ENCODE measurements at places on chromosomes 4 and X. TPM values are rescaled to one million over a fixed set of nuclear protein-coding genes. Genes with fewer than 3 reads are reported as not detected.

GATA1 gene
- polyA plus RNA-seq, result not detected

ARHGAP36 gene
- polyA plus RNA-seq, result not detected

PCDH7 gene
- not detected for polyA plus RNA-seq

DRP2 gene
- not detected for polyA plus RNA-seq

FHIP1A gene
- polyA plus RNA-seq, result not detected

LPAR4 gene
- not detected for polyA plus RNA-seq

BLOC1S4 gene
- polyA plus RNA-seq, result 72.1 TPM

GRCh38 chr4:52925531-52925968 lies 63.4 kb downstream of the RASL11B start:
- no peak for DNase-seq

DNA sequence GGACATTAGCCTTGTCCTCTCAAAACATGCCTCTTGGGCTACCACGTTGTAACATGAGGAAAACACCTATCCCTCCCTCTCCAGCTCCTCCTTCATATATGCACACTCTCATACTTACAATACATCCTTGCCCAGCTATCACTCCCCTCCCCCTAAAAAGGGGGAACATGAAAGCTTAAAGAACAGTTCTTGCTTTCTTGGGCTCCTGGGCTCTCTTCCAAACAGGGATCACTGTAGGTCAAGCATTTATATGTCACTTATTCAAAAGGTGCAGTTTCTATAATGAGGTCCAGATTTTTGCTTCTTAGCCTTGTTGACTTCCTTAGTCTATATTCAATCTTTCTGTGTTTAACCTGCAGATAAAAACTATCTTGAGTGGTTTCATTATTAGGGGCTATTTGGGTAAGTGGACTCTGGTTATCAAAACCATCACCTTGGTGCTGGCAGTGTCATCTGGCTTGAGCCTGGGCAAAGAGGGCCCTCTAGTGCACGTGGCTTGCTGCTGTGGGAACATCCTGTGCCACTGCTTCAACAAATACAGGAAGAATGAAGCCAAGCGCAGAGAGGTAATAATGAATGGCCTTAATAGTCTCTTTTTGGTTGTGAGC lies 119.4 kb downstream of the AKAP4 start:
- no peak for DNase-seq

DNA sequence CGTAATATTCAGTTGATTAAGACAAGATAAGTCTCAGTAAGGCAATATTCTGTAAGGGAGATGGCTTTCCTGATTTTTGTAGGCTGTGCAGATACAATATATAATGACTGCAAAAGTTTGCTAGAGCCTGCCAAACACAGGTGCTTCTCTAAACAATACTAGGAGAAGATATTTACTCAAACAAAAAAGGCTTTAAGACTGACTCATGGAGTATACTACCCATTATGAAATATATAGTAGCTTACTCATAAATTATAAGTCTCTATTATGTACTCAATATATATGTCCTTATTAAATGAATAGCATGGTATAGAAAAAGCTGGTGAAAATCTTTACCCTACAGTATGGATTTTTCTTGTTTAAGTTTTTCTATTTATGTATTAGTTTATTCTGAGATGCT lies 93.2 kb upstream of the IL15 start:
- no peak for DNase-seq

DNA sequence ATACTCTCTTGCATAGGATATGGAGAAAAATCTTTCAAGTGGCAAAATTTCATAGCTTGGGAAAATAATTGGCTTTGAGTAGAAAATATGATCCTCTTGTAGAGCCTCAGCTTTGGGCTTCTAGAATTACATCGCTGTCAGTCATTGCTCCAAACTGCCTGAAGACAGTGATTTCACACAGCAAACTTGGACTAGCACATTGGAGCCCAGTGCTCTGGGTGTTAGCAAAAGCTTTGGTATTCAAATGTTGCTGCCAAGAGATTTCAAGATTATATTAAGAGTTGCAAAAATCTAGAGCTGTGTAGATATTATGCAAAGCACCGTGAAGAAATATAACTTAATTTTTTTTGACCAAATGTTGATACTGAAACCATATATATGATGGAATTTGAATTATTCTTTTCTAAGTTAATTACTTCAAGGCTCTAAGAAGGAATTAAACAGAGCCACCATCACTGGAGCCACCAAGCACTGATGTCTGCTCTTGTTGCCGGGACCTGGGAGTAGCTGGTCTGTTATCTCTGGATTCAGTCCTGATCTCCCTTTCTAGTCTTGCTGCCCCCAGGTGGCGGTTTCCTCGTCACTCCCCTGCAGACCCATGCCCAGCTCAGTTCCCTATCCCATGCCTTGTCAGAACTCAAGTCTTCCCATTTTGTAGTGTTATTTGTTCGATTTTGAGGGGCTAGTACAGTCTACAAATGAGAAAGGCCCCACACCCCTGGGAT lies 260.7 kb upstream of the SFRP2 start:
- no peak for DNase-seq

- DNase-seq, result no peak
These were observed 96.2 kb upstream of the APOOL start for GRCh38 chrX:84907324-84907968.

DNA sequence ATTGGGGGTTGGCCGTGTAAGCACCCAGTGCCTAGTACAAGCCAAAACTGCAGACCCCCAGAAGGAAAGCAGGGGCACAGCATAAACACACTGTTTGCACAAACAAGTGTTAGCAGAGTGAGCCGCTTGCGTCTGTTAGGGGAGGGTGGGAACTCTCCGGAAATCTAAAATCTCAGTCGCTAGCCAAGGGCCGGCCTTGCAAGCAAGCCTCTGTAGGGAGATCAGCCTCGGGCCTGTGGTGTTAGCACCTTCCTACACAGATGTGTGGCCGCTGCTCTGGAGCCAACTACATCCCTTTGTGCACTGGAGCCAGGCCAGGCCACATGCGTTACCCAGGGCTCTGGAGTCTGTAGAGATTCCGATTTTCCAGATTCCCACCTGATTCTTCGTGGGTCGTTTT lies 67.1 kb downstream of the GPR143 start:
- DNase-seq, result no peak

DNA sequence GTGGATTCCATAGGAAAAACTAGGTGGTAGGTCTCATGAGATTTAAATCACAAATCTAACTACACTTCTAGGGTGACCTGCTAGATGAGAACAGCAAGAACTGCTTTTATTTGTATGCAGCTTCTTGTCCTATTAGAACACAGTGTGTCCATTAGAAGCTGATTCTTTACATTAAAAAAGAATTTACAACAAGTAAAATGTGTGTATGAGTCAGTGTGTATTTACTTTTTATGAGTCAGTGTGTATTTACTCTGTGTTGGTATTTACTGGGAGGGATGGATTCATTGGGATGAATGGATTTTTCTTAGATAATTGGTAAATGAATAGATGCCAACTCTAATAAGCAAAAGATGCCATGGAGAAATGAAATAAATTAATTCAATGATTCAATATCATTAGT lies 40.6 kb upstream of the XPNPEP2 start:
- DNase-seq, result no peak

DNA sequence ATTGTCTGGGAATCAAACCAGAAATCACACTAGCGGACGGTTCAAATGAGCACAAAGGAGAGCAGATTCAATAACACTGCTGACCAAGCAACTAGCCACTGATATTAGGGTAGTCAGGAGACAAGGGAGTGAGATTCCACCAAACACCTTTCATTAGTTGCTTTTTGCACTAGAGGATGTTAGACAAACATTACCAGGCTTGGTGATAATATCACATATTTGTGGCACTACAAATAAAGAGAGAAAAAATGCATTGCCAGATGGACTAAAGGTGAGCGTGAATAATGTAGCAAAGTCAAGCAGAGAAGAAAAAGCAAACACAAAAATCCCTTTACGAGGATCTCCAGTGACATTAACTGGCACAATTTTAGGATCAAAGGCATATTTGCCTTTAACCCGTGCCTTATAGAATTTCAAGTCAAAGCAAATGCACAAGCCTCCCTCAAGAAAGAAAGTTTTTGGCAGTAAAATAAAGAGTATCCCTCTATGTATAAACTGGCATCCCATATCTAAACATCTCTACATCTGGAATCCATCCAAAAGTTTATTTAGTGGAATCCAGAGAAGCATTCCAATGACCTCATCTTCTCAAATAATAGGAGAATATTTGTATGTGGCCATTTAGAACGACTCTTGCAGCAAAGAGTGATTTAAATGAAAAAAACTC lies 290.9 kb downstream of the KCTD8 start:
- DNase-seq, result no peak

- DNase-seq, result no peak
These were observed 23.1 kb upstream of the TLR7 start for GRCh38 chrX:12843668-12844279.

DNA sequence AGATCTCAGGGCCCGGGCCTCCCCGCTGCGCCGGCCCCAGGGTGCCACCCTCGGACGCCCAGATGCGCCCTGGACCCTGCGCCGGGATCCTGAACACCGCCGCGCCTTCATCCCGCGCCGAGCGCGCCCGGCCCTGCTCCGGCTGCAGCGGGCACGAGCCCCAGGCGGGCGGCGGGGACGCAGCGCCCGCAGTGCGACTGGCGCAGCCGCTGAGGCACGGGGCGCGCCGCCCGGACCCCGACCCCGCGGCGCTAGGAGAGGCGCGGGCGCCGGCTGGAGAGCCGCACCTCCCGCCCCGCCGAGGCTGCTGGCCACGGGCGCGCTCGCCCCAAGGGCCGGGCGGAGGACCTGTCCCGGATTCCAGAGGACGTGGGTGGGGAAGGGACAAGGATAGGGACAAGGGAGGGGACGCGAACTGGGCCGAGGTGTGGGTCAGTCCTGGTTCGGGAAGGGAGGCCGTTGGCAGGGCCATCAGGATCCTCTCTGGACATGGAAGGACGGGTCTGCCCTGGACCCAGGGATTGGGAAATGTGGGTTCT lies 1.1 kb downstream of the ZFYVE28 start:
- DNase-seq, result peak; percentile 12

DNA sequence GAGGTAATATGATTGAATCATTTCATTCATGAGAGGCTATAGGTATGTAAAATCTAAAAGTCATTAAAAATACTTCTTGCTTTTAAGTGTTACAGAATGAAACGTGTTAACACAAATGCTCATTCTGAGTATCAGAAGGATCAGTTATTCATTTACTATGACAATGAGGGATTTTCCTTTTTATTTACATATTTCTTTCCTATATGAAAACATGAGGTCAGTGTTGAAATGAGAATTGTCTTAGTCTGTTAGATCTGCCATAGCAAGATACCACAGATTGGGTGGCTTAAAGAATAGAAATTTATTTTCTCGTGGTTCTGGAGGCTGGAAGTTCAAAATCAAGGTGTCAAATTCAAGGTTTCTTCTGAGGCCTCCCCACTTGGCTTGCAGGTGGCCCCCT lies 181.2 kb downstream of the ARHGAP10 start:
- no peak for DNase-seq

DNA sequence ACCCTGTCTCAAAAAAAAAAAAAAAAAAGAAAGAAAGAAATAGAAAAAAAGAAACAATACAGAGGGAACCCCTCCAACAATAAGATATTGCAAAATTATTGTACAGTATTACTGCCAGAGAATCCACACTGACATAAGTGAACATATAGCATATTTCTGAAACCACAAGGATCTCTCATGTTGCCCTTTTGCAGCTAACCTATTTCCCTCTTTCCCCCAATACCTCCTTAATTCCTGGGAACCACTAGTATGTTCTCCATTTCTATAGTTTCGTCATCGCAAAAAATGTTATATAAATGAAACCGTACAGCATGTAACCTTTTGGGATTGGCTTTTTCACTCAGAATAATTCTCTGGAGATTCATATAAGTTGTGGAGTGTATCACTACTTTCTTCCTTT lies 20.0 kb upstream of the BMP2K start:
- no peak for DNase-seq

DNA sequence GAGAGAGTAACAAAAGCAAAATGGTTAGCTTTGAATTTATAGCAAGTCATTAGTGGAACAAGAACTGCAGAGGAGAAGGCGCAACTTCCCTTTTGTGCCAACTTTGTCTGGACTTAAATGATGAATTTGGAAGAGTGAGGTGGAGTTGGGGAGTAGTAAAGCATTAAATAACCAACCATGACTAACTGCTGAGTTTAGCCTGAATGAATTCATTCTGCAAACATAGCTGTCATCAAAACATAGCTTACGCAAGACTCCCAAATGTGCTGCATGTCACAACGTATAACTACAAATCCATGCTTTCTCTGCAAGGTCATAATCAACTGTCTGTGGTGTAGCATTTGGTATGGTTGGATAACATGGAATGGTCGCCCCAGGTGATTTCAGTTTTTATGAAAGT lies 75.9 kb upstream of the RPL34 start:
- no peak for DNase-seq

GRCh38 chr4:52659001-52659721 lies at the start of gene USP46:
USP46 (minus strand) TSS chr4:52659301; CDS start chr4:52659150, 151 bp downstream.
- peak; percentile 39 for DNase-seq

- no peak for DNase-seq
These were observed 292.5 kb downstream of the USP46 start for GRCh38 chr4:52366621-52367020.

DNA sequence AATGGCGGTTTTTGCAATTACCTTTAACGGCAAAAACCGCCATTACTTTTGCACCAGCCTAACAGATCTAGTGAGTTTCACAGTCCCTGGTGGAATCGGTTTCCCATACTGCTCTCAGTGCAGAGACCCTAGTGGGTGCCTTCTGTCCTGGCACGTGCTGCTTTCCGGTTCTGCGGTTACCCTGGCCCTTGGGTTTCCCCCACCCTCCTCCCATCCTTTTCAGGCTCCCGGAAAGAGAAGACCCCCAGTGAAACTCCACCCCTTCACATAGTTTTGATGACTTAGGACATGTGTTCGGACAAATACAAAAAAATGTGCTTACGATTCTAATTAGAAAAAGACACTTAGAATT lies 36.9 kb downstream of the NLGN3 start:
- peak; percentile 67 for DNase-seq

GRCh38 chr4:159735281-159736207 lies 632.7 kb downstream of the RAPGEF2 start:
- no peak for DNase-seq

DNA sequence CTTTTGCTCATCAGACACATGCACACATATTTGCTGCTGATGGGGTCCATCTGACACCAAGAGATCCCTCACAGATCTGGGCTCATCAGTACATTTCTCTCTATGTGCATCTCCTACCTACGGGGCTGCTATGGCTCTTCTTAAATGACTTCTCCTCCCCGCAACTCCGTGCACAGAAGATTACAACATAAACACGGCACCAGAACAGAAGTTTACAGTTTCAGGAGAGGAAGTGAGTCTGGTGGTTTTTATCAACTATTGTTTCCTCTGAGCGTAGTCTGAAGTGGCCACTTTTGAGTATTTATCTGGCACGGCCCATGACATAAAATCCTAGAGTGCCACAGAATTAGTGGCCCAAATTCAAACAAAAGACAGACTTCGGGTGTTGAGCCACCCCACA lies 263.8 kb downstream of the PRDM5 start:
- DNase-seq, result no peak

DNA sequence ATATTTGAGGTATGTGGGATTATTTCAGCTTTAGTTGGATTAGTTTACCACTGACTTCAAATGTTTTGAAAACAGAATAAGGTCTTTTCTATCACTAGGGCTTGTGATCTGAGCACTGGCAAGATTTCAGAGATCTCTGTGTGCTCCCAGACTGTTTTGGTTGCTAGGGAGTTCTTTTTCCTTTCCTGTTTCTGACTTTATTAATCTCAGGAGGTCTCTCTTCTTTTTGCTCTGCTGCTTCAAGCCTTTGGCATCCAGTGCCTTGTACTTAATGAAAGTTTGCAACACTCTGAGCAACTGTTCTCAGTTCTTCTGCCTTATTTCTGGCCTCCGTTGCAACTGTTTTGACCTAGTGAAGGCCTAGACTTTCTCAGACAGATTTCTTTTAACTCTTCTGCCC lies 32.1 kb upstream of the PAQR3 start:
- no peak for DNase-seq

- no peak for DNase-seq
These were observed 893 bp upstream of the GAB3 start for GRCh38 chrX:154751669-154752271.
